ENCODE measurements at places on chromosomes 3 and 15. TPM values are rescaled to one million over a fixed set of nuclear protein-coding genes. Genes with fewer than 3 reads are reported as not detected.

TMCO5A gene
- not detected for total RNA-seq

C2CD4B gene
- total RNA-seq = 21.7 TPM

TRH gene
- total RNA-seq = not detected

LRRC2 gene
- total RNA-seq = 0.14 TPM

MAP1A gene
- 2.3 TPM for total RNA-seq

DLL4 gene
- 72.7 TPM for total RNA-seq

PDZRN3 gene
- 0.07 TPM for total RNA-seq

SLC2A2 gene
- total RNA-seq = not detected

ITIH1 gene
- not detected for total RNA-seq

LTF gene
- not detected for total RNA-seq

DNAH1 gene
- 2.9 TPM for total RNA-seq

CIDEC gene
- total RNA-seq = not detected

PLSCR2 gene
- not detected for total RNA-seq

MYH15 gene
- 0.53 TPM for total RNA-seq

SQOR gene
- total RNA-seq = 32.4 TPM

RFTN1 gene
- 41.1 TPM for total RNA-seq

RAD51 gene
- 12.1 TPM for total RNA-seq

MRPL47 gene
- total RNA-seq = 50.6 TPM

SMCO1 gene
- not detected for total RNA-seq

BAHD1 gene
- total RNA-seq = 14.5 TPM

BDH1 gene
- 8.9 TPM for total RNA-seq

MYL3 gene
- not detected for total RNA-seq

GTF2A2 gene
- 64.1 TPM for total RNA-seq

GP9 gene
- total RNA-seq = not detected

GHSR gene
- not detected for total RNA-seq

PRTG gene
- 4.4 TPM for total RNA-seq

FBXW12 gene
- total RNA-seq = not detected

PLIN1 gene
- total RNA-seq = not detected

ISG20 gene
- total RNA-seq = 4.5 TPM

COL7A1 gene
- 0.14 TPM for total RNA-seq

RAB8B gene
- 112 TPM for total RNA-seq
